ENCODE measurements at places on chromosomes 13 and 19.

GRCh38 chr13:105177265-105177900 is 1358.1 kb downstream of the EFNB2 start:
- no peak for DNase-seq

- DNase-seq = no peak
These were observed 25.4 kb downstream of the ALG5 start for GRCh38 chr13:36973621-36974295.

- DNase-seq = no peak
These were observed 7.3 kb downstream of the KLK8 start for GRCh38 chr19:50994129-50994528.

DNA sequence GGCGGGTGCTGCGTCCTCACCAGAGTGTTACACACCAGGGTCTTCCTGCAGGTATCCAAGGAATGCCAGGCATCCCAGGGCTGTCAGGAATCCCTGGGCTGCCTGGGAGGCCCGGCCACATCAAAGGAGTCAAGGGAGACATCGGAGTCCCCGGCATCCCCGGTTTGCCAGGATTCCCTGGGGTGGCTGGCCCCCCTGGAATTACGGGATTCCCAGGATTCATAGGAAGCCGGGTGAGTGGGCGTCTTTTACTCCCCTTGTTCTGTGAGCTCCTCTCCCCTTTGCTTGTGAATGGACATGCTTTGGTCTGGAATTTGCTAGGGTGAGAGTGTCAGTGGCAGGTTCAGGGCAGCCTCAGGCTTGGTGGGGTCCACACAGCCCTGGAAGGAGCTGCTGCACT is 75.9 kb downstream of the RAB20 start:
- DNase-seq = peak; percentile 94

- no peak for DNase-seq
These were observed 4.6 kb downstream of the S1PR2 start for GRCh38 chr19:10226376-10227025.

DNA sequence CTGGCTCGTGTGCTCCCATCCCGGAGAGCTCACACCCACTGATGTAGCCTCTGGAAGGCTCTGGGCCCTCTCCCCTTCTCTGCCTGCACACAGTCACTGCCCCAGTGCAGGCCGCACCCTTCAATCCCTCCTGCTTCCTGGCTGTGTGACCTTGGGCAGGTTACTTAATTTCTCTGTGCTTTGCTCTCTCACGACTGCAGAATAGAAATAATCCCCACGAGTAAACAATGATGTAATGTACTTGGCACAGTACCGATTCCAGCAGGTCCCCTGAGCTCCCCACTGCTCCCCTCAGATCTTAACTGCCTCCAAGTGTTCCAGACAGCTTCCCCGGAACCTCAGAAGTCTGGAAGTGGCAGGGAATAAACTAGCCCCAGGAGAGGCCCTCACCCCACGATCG is 16.1 kb downstream of the LIG1 start:
- DNase-seq = no peak

GRCh38 chr13:40522282-40522681 is 144.2 kb downstream of the FOXO1 start:
- DNase-seq = no peak

Data from ACHN (cell line).